ENCODE measurements at places on chromosomes 16 and 17.

- DNase-seq = no peak
Observed at GRCh38 chr16:30430428-30430970, 669 bp upstream of the DCTPP1 start.

DNA sequence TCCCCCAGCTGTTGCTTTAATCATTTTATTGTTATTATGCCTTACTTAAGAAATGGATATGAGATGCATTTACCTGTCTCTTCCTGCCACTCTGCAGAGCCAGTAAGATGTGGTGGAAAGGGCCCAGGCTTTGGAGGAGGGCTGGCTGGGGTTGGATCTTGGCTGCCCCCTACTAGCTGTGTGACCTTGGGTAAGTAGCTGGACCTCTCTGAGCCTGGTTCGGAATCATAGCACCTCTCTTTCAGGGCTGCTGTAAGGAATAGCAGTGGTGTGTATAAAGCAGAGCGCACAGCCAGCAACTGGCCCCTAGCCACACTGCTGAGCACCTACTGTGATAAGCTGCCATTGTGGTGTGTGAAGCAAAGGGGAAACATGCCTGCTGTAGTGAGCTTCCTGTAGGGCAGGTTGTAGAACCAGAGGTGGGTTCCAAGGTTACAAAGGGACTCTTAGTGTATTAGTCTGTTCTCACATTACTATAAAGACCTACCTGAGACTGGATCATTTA, 23.9 kb downstream of the MAPT start:
- DNase-seq = no peak

DNA sequence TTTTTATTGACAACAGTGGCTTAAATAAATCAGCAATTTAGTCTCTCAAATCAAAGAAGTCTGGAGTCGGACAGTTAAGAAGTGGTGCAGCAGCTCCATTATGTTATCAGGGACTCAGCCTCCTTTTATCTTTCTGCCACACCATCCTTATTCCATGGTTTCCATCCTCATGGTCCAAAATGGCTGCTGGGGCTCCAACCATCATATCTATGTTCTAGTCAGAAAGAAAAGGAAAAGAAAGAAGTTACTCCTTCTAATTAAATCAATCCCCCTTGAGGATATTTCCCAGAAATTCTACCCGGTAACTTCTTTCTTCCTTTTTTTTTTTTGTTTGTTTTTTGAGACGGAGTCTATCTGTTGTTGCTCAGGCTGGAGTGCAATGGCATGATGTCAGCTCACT, 109.5 kb downstream of the HS3ST2 start:
- no peak for DNase-seq

DNA sequence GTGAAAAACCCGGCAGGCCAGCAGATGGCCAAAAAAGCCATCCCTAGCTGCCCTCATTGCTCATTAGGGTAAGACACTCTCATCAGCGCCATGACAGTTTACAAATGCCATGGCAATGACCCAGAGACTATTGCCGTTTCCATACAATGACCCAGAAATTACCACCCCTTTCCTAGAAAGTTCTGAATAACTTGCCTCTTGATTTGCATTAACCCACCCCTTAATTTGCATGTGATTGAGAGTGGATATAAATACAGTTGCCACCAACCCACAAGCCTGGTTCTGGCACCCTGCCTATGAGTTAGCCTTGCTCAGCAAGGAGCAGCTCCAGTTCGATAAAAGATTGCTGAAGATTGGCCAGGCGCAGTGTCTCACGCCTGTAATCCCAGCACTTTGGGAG, 16.1 kb upstream of the C16orf54 start:
- DNase-seq = no peak

GRCh38 chr16:24991349-24991748, 23.8 kb downstream of the ARHGAP17 start:
- no peak for DNase-seq
